ENCODE measurements at places on chromosomes 6 and 20.

DNA sequence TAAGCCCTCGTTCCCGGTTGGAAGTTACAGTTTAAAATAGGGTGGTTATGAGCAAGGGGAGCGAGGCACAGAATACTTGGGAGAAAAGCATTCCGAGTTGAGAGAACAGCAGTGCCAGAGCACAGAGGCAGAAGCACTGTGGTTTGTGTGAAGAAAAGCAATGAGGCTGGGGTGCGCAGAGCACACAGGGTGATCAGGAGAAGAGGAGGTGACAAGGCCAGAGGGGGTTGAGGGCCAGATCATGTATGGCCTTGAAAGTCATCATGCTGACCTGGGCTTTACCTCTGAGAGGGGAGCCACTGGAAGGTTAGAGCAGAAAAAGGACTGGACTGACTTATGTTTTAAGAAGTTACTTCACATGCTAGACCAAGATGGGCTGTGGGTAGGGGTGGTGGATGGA, 3.5 kb upstream of the BTN3A2 start:
- DNase-seq, result no peak

DNA sequence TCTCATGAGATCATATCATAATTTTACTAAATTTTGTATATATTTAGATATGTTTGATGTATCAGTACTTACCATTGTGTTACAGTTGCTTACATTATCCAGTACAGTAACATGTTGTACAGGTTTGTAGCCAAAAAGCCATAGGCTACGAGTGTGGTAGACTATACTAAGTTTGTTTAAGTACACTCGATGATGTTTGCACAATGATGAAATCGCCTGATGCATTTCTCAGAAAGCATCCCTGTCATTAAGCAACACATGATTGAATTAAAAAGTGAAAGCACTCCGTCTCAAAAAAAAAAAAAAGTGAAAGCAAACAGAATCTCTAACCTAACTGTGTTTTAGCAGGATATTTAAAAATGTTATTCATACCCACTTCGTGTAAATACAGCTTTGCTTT, 104.9 kb upstream of the TFAP2D start:
- DNase-seq, result no peak

DNA sequence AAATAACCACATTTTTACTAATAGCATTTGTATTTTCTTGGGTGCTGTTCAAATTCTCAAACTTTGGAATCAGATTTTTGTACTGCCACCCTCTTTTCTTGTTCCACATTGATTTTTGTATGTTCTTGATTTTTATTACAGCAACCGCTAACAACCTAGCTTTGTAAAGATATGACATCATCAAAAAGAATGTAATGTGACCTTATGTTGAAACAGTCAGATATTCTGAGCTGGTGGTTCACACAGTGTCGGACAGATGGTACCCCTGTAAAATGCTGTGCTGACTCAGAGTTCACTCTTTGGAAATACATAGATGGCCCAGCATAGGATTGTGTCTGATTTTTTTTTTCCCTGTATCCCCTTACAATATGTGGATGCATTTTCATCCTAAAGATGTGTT, 118.9 kb downstream of the QKI start:
- DNase-seq, result peak; percentile 89

GRCh38 chr6:96613291-96613999, 50.5 kb downstream of the FHL5 start:
- no peak for DNase-seq

DNA sequence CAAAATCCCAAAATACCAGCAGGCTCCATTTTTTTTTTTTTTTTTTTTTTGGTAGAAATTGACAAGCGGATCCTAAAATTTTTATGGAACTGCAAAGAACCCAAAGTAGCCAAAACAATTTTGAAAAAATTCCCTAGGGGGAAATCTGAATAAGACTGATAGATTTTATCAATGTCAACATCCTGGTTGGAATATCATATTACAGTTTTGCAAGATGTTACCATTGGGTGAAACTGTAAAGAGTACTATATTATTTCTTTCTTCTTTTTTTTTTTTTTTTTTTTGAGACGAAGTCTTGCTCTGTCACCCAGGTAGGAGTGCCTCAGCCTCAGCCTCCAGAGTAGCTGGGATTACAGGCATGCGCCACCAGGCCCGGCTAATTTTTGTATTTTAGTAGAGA, 29.4 kb upstream of the BEND3 start:
- DNase-seq, result no peak

- no peak for DNase-seq
These were observed 23.4 kb downstream of the MEP1A start for GRCh38 chr6:46816626-46817025.

DNA sequence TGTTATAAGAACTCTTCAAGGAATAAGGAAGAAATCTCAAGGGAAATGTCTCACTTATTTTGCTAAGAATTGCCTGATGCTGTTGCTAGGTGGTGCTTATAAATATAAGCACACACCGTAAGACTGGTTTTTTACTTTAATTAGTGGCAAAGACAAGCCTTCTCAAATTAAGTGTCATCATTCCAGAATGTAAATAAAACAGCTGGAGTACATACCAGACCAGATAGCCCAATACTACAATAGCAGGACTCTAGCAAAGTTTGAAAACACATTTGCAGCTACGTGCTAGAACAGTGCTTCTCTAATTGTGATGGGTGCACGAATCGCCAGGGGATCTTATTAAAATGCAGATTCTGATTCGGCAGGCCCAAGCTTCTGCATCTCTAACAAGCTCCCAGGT, 6.8 kb downstream of the CNKSR3 start:
- DNase-seq, result no peak

GRCh38 chr20:9550871-9551270, 36.5 kb downstream of the LAMP5 start:
- DNase-seq, result no peak

- peak; percentile 64 for DNase-seq
These were observed 117.7 kb upstream of the GGTLC1 start for GRCh38 chr20:24106150-24106800.

- no peak for DNase-seq
These were observed 43.7 kb downstream of the TRIM38 start for GRCh38 chr6:26006086-26006939.

DNA sequence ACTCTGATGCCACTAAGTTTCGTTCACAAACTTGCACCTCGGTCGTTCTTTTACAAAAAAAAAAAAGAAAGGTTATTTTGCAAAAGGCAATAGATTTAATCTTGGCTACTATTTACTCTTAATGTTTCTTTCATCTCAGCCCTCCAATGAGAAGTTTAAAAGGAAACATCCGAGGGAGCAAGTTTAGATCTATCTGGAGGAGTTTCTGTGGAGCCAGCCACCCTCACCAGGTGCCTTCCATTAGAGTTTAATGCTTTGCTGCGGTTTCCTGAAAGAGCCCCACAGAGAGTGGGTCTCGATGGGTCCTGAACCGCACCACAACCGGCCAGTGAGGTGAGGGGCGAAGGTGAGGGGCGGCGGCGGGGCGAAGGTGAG, 632 bp downstream of the PRKN start:
- DNase-seq, result no peak

GRCh38 chr6:151285122-151285521, 45.4 kb downstream of the AKAP12 start:
- DNase-seq, result peak; percentile 85

GRCh38 chr6:7004581-7005297, 103.0 kb upstream of the RREB1 start:
- peak; percentile 53 for DNase-seq

DNA sequence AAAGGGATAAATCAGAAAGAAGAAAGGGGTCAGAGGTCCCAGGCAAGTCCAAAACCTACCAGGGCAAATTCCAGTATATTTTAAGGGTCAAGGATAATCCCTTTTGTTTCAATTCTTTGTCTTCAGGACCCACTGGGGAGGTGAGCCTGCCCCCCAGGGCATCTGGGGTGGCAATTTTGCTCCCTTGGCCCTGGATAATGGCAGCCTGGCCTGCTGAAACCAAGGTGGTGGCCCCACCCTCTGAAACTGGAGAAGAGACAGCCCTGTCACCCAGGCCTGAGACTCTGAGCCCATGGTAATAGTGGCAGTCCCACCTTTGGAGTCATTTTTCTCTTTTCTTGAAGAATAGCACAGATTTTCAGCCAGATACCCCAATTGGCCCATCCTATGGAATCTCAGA, 118.1 kb downstream of the C6orf58 start:
- no peak for DNase-seq

- DNase-seq, result no peak
These were observed 64.0 kb upstream of the PTGIS start for GRCh38 chr20:49631856-49632418.

GRCh38 chr20:7189231-7189630, 421.7 kb downstream of the BMP2 start:
- peak; percentile 27 for DNase-seq

DNA sequence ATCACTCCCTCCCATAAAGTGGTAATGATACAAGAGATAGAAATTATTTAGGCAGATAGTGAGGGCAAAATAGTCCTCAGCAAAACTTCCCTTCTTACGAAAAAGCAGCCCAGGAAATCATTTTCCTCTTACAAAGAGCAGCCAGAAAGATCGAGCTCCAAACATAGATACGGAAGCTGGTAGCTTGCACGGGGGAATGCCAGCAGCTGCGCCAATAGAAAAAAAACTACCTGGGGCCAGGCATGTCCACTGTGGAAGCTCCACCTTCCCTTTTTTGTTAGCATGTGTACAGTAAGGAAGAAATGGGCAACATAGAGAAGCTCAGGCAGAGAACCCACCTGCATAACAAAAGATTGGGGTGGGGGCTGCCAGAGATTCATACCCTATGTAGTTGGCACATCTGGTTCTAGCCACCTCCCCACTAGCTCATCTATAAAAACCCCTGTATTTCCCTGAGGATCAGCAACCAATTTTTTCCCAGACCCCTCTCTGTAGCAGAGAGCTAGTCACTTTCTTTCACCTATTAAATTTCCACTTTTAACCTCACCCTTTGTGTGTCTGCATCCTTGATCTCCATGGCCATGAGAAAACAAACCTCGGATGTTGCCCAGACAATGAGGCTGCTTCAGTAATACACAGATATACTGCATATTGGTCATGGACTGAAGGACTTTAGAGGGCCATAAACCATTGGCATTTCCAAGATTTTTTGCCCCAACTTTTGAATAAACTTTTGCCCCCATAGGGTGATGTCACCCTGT, 52.1 kb downstream of the SOD2 start:
- DNase-seq, result no peak

- DNase-seq, result peak; percentile 50
These were observed 76.0 kb downstream of the ADTRP start for GRCh38 chr6:11702500-11703130.

GRCh38 chr20:11569163-11569562, 348.5 kb upstream of the BTBD3 start:
- DNase-seq, result no peak

- DNase-seq, result peak; percentile 72
These were observed 239.1 kb upstream of the CEP162 start for GRCh38 chr6:84466511-84466910.

- peak; percentile 73 for DNase-seq
These were observed 1.6 kb upstream of the PRL start for GRCh38 chr6:22298475-22298890.

GRCh38 chr20:7136886-7137285, 369.4 kb downstream of the BMP2 start:
- no peak for DNase-seq

DNA sequence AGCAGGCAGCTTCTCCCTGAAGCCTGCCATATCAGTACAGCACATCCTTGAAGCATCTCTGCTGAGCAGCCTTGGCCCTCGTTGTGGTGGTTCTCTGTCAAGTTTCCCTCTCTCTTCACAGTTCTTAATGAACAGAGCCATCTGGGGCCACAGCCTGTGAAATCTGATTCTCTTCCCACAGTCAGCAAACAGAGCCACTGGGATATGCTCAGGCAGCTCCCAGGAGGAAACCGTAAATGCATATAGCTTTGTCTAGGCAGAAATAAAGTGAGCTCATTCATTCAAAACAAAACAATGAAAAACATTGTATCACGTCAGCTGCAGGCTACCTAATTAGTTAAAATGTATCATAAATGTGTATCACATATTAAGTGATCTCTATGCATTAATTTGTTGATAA, 80.3 kb downstream of the TBC1D7 start:
- DNase-seq, result peak; percentile 66

- no peak for DNase-seq
These were observed 50.7 kb upstream of the INSM1 start for GRCh38 chr20:20317195-20317594.

DNA sequence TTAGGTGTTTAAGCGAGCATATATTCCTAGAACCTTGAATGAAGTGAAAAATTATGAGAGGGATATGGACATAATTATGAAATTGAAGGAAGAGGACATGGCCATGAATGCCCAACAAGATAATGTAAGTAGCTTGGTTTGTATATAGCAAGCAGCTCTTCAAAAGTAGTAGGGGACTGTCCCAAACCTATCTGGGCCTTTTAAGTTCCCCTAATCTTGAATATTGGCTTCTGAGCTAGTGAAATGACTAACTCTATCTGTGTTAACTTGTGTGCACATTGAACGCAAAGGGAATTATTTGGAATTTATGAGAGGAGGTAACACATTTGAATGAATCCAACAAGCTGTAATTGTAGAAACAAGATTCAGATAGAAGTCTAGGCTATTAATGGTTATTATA, 21.7 kb downstream of the RIOK1 start:
- DNase-seq, result no peak

- no peak for DNase-seq
These were observed 61.3 kb upstream of the ZNFX1 start for GRCh38 chr20:49339123-49339522.

DNA sequence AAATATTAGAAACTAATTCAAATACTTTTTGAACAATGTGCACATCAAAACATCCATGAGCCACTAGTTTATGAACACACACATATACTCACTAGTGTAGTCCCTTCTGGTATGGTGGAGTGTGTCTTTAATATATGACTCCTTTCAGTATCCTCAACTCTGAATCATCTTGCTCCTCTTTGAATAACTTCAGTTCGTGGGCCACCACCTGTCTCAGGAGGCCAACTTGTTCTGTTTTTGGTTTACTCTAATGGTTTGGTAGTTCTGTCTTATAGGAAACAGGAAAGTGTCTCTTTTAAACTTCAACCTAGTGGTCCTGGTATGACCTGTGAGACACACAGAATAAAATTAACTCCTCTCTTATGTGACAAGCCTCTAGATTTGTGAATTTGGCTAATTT, 55.6 kb downstream of the ZNF292 start:
- DNase-seq, result no peak

- DNase-seq, result no peak
These were observed 71.5 kb downstream of the LYRM2 start for GRCh38 chr6:89566930-89567629.

GRCh38 chr6:156776470-156776839, 723 bp upstream of the ARID1B start:
- DNase-seq, result peak; percentile 66

Measured in fibroblast of skin of right biceps (primary cell).